T-helper 22 cell (primary cell): ENCODE measurements at places on chromosomes 4 and X.

GRCh38 chr4:159045321-159045720 lies 57.6 kb upstream of the RAPGEF2 start:
- DNase-seq: no peak

DNA sequence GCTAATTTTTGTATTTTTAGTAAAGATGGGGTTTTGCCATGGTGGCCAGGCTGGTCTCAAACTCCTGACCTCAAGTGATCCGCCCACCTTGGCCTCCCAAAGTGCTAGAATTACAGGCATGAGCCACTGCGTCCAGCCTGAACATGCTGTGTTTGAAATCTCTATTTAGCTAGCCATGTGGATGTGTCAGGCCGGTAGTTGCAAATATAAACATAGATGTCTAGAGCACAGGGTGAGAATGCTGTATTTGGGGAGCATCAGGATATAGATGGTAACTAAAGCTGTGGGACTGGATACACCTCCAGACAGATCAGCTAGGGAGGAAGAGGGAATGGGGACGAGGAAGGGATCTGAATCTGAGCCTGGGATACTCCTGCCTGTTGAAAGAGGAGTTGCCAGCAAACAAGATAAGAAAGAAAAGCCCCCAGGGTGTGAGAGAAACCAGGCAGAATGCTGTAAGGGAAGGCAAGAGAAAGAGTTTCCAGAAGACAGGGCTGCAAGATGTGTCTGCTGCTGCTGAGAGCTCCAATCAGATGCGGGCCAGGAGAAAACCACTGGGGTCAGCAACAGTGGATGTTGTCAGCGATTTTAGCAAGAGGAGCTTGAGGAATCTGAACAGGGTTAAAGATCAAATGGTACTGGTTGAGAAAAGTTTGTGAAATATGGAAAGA lies 177.4 kb downstream of the PALLD start:
- no peak for DNase-seq

- DNase-seq: no peak
Measured at GRCh38 chr4:186761393-186761792, 37.7 kb upstream of the FAT1 start.

DNA sequence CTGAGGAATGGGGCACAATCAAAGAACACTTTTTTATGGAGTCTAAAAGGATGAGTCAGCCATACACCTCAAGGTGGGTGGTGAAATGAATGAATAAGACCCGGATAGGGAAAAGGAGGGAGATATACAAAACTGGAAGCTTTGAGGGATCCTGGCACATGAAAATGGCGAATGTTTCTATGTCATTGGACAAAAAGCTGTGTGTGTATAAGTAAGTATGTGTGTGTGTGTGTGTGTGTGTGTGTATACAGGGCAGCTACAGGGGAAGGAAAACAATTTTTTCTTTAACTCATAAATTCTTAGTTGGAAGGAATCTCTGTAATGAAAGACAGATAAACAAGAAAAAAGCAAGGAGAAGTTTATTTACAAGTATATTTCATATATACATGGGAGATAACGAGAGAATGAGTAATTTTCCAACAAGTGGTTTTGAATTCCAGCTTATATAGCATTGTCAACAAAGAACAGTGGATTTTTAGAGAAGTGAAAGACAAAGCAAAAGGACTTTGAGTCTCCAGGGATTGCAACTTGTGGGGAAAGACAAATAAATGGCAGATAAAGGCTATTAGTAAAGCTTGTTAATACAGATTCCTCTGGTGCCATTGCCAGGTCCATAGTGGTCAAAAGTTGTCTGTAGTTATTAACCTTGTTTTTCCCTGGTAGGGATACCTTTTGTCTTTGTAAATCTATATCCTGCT lies 99.7 kb downstream of the MMRN1 start:
- DNase-seq: no peak

DNA sequence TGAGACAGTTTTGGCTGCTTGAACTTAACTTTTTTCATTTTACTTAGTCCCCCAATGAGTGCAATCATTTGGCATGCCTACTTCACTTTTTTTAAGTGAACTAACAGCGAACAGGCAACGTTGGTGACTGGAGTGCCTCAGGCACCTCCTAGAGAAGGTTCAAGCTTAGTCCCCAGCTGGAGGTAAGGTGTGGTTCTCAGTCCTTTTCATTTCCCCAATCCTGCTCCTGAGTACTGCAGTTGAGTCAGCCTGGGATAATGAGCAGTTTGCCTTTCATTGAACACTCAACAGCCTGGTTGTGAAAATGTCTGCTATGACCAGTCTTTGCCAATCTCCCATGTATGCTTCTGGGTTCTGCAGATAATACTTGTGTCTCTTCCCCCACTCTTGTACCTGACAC lies 109.5 kb downstream of the CDKL5 start:
- no peak for DNase-seq

- no peak for DNase-seq
Measured at GRCh38 chr4:85632981-85633380, 158.0 kb downstream of the ARHGAP24 start.

DNA sequence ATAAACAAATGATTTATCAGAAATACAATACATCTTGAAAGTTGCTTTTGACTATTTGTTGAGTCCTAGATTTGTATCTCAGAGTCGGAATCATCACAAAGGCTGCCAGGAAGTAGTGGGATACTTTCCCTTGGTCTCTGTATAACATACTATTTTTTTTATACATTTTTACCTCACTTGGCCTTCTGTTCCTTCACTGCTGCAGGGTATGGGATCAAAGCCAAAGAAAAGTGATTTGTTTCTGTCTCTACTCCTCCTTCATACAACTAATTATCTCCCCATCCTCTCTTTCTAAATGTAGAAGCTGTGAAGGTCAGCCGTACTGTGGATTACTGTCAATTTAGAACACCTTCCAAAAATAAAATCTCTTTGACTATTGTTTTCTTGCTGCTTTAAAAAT lies 24.9 kb downstream of the PALLD start:
- no peak for DNase-seq

DNA sequence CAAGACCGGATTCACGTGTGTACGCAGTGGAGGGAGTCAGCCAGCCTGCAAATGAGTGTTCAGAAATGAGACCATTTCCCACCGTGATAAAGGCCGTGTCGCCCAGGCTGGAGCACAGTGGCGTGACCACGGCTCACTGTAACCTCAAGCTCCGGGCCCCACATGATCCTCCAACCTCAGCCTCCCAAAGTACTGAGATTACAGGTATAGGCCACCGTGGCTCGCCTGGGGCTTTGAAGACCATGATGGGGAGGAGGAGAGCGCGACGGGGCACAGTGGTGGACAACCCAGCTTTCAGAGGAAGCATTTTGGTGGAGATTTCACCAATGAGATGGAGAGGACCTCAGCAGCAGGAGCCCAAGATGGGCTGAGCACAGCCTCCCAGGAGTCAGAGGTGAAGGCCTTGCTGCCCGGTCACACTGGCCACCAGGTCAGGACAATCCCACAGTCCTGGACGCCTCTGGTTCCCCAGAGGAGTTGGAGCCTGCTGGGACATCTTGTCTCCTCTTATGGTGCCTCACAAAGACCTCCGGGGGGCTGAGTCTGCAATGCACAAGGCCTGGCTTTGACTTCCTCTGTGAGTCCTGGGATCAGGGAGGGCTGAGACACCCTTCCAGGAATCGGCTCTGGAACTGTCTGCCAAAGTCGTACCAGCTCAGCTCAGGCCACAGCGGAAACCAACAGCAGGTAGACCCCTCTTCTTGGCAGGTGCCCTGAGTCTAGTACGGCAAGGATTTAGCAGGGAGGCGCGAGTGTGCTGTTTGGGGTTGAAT lies 22.4 kb upstream of the MXD4 start:
- no peak for DNase-seq

DNA sequence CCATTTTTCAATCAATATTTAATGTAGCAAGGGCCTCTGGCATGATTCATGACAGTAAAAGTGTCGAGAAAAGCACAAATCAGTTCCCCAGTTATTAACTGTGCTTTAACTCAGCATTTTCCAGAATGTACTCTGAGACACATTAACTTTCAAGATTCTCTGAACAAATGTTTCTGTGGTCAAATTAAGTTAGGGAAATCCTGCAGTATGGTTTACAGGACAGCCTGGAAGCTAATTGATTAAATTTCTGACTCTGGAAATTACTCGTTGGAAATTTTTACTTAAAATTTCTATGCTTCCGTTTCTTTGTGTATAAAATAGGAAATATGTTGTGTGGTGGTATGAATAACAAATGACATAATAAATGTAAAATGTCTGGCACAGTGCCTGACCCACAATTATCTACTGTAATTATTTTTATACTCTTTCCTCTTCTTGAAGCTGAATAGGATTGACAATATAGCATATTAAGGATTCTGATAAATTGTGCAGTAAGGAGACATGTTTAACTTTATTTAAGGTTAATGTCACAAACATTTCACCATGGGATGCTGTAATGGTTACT lies 33.7 kb downstream of the STK32B start:
- no peak for DNase-seq

DNA sequence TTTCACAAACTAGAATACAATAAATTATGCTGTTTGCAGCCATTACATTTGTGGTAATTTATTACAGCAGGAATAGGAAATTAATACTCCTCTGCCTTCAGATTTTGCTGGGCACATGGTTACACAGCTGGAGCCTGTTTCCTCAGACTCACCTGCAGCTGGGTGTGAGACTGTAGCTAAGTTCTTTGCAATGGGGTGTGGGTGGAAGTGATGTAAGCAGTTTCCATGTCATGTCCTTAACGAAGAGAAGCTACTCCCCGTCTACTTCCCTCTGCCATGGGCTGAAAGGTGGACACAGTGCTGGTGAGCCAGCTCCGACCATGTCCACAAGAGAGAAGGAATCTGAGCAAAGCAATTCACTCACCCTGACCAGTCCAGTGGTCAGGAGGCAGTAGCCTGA lies 18.2 kb downstream of the SH3KBP1 start:
- no peak for DNase-seq

DNA sequence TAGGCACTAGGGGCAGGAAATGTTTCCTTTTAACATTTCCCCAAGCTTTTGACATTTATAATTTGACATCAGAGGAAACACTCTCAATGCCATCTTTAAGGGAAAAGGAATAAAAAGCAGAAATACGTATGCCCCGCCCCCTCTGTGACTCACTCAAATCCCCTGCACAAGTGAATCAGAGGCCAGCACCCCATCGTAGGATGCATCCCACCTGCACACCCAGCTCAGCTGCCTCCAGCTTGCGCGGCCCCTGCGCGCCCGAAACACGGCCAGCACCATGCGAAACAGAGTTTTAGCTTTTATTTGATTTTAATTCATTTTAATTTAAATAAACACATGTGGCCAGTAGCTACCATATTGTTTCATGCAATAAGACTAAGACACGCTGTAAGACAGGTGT lies 29.5 kb downstream of the ABLIM2 start:
- no peak for DNase-seq

DNA sequence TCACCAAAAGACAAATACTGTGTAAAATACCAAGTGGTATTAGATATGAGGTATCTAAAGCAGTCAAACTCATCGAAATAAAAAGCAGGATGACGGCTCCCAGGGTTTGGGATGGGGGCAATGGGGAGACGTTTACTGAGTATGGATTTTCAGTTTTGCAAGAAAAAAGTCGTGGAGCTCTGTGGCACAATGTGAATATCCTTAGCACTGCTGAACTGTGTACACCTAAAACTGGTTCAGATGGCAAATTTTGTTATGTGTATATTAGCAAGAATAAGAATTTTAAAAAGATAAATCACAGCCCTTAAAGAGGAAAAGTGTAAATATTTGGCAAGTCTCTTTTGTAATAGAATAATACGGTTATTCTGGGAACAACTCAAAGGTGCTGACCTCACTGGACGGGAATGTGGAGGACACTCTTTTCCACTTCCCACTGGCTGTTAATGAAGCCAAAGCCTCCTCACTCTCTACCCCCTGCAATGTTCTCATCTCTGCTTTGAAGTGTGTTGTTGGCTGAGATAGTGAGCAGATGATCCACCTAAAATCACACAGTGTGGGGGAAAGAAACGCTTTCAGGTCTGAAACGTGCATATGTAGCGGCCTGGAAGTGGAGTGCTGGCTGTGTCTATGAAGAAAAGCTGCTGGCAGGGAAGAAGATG lies 49.2 kb downstream of the SEL1L3 start:
- DNase-seq: no peak

GRCh38 chr4:127364911-127365310 lies 267.8 kb upstream of the INTU start:
- no peak for DNase-seq

DNA sequence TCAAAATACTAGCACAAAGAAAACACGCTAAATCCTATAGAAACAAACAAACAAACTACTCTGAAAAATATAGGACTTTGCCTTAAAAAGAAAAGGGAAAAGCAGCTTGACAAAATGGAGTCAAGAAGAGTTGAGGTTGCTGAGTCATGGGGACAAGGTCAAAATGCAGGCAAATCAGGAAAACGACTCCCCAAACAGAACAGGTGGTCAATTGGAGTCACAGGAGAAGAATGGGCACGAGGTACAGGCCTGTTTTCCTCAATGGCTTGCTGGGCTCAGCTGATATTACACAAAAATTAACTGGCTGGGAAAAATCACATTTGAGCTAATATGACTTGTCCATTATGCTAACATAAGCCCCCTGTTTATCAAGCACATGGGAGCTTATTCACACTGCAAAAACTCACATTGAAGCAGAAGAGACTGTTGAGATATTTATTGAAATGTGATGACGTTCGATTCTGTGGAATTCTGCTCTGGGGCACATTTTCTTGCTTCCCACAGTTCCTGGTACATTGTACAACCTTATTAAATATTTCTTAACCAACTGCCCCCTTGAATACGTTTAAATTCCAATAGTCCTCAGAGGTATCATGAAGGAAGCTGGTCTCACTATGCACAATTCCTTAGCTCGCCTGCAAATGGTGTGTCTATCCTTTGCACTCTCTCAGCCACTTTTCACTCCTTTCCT lies 1622.1 kb downstream of the STIM2 start:
- no peak for DNase-seq

DNA sequence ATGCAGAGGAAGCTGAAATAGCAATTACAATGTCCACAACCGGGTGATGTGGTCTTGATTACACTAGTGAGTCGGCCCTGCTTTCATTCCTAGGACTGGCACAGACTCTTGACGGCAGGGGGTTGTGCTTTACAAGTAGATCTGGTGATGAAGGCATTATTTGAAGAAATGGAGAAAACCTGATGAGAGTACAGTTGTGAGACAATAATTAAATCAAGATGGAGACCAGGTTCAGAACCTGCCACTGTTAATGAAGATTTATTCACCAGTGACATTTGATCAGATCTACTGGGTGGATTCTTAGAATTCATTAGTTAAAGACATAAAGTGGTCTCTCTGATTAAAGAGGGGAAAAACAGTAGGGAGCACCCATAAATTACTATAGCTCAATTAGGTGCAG lies 747.2 kb downstream of the STPG2 start:
- no peak for DNase-seq

DNA sequence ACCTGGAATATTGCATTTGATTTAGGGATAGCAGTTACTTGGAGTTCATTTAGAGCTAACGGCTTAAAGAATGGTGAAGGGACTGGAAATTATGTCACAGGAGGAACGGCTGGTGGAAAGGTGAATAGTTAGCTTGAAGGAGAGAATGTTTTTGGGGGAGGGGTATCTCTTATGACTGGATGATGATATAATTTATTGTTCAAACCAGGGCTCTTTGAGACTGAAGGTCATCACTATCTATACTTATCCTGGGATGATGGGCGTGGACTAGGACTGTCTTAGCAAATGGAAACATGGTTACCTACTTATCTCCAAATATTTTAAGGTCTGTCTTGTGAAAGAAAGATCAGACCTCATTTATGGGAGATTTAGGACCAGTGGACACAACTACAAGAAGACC lies 30.1 kb downstream of the WWC2 start:
- no peak for DNase-seq
